ENCODE measurements at places on chromosomes 5 and 9.

DNA sequence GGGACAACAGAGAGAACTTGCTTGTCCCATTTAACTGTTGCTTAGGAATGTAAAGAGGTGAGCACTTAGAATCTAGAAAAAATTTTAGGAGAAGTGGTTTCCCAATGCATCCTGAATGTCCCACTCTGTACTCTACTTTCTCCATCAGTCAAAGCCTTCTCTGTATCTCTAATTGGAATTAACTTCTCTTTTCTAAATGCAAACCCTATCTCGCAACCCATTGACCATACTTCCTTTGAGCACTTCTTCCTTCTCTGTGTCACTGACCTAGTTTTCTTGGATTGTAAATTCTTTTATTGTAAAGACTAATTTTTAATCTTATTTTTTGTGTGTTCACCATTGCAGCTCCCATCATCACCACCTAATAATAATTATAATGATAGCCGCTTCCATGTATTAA, 33.3 kb downstream of the ADRB2 start:
- no peak for DNase-seq

DNA sequence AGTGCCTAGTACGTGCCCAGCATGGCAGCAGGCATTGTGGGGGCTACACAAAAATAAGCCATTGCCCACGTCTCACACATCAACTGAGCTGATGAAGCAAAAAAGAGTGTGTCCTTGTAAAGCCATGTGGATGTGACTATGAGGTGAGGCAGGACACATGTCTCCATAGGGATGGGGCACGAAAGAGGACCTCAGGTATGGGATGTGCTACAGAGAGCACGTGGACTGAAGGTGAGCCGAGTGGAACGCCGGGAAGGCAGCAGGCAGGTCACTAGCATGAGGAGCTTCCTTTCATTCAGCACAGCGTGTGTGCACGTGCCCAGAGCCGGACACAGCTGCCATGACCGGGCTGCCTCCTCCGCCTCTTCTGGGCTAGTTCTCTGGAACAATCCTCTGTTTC, 429.8 kb downstream of the SPOCK1 start:
- DNase-seq: no peak

- peak; percentile 74 for DNase-seq
Observed at GRCh38 chr5:133387091-133387490, 225.2 kb downstream of the FSTL4 start.

DNA sequence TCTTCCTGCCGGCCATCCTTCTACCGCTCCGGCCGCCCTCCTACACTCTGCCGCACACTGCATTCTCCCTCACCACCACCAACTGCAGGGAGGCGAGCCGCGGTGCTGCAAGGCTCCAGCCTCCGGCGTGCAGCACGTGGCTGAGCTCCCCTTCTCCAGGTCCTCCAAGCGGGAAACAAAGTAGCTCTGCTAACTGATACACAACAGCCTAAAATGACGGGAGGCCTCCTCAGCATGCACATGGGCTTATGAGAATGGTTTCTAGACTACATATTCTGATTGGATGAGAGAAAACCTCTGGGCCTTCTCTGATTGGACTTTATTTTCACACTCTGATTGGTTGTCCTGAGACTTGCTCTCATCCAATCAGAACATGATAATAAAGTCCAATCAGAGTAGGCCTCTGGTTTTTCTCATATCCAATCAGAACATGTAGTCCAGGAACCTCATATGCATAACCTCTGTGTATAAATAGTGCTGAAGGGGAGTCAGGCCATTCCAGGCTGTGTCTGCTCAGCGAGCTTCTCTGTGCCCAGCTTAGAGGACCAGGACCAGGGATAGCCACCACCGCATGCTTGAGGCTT, 27.0 kb upstream of the ZNF354B start:
- no peak for DNase-seq

GRCh38 chr9:69923972-69924371, 103.4 kb downstream of the CFAP95 start:
- no peak for DNase-seq

DNA sequence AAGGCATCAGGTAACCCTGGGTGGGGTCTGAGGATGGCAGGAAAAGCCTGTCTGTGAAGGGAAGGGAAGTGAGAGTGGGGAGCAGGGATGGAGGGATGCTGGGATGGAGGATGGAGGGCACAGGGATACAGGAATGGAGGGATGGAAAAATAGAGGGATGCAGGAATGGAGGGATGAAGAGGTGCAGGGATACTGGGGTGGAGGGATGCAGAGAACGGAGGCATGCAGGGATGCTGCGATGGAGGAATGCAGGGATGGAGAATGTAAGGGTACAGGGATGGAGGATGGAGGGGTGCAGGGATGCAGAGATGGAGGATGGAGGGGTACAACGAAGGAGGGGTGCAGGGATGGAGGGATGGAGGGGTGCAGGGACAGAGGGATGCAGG, 9.1 kb downstream of the PTGES2 start:
- no peak for DNase-seq

GRCh38 chr5:43338862-43339261, 25.6 kb upstream of the HMGCS1 start:
- DNase-seq: no peak

DNA sequence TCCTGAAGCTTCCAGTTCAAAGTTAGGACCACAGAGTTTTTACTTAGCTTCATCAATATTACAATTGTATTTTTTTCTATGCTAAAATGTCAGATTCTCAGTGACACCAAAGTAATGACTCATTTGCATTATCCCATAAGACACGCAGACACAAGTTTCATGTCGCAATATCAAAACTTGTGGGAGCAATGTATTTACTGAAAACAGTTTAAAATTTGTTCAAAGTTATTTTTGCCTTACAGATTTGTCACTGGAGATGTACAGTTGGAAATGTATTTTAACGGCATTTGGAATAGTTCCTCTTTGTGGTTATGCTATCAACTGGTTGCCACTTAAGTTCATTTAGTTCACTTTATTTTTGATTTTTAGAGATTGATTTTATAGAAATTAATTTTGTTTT, 36.2 kb upstream of the DAP start:
- no peak for DNase-seq

DNA sequence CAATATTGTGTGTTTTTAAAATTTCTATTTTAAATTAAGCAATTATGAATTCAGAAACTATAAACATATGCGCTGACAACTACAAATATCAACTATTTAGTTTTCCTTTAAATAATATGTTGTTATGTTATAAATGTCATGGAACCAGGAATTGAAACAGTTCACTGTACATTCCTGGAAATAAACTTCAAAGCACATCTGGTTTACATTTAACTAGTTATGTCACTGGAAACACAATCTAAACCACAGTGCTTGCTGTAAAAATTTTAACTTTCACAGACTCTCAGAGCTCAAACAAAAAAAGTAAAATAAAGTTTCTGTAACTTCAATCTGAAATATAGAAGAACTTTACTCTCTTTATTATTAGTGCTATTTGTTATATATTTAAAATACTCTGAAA, 179.2 kb downstream of the FBN2 start:
- no peak for DNase-seq

GRCh38 chr5:173699966-173700365, 83.5 kb upstream of the BOD1 start:
- DNase-seq: no peak

GRCh38 chr5:177116631-177117373, 16.8 kb upstream of the NSD1 start:
- no peak for DNase-seq

DNA sequence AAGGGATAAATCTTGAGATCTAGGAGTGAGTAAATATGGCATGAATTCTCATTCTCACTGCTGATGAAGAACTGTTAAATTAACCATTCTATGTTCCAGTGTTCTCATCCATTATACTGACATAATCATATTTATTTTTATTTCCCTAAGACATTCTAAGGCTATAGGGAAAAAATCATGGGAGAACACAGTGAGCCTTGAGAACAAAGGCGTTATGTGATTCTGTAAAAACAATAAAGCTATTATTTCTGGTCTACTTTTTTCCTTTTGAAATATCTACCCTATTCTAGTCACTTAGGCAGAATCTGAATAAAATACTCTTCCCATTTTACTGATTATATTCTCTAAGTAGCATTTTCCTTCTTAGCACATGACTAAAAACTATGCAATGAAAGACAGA, 155.7 kb upstream of the ADAMTS16 start:
- no peak for DNase-seq

DNA sequence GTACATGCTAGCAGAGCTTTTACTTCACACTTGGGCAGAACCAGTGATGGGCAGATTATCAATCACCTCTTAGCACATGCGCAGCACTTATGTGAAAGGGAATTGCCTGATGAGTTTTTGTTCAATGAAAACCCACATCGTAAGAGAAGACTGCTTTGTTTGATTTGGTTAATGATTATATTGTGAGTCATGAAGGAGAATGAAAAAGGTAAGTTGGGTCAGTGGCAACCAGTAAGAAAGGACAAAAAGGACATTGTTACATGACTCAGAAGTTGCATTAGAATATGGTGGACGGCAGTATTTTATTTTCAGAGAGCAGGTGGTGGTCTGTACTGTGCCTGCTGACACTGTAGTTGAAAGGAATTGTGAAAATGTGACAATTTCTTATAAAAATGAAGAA, 127.4 kb downstream of the AOPEP start:
- no peak for DNase-seq

DNA sequence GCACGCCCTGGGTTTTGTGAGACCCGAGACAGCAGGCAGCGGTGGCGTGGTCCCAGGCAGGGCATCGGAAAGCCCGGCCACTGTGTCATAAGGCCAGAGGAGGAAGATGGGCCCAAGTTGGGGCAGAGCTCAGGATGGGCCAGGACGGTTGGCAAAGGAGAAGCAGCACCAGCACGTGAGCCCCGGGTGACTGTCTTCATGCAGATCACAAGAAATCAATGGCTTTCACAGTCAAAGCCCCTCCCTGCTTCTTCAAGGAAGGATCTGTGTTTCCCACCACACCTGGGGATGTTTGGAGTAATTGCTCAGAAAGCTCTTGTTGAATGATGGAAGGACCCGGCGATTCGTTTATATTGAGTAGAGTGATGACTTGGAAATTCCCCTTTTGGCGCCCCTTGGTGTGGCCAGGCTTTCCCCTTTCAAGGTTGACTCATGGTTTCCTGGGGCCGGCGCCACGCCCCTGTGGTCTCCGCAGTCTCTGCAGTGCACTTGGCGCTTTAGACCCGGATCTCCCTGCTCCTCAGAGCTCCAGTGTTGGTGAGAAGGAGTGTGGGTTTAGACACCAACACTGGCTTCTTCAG, 52.1 kb downstream of the IL31RA start:
- no peak for DNase-seq

- no peak for DNase-seq
Observed at GRCh38 chr9:114488398-114489129, 16.7 kb downstream of the WHRN start.

DNA sequence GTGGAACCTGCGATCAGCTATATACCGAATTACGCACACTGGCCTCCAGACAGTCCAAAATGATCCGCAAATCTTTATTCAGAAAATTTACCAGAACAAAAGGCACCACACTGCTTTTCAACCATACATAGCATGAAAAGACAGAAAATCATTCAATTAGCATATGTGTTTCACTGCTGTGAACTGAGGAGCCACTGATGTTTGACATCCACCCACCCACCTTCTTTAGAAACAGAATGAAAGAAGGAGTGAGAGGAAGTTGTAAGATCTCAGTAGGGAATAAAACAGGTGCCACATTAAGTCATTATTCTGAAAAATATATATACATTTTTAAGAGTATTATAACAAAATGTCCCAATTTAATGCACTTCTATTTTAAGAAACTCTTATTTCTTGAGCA, 156.8 kb downstream of the NFIB start:
- no peak for DNase-seq

DNA sequence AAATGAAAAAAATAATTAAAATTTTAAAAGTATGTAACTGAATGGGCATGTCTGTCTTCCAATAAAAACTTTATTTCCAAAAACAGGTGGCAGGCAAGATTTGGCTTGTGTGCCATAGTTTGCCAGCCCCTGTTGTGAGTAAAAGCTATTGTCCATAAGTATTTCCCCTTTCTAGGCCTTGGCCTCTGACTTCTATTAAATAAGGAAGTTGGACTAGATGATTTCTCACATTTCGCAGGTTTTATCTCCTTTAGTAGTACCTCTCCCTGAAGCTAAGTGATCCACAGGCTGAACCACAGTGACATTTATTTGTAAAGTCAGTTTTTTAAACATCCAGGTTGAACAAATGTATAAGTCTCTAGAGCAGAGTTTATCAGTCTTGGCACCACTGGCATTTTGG, 41.3 kb downstream of the RECK start:
- no peak for DNase-seq

GRCh38 chr9:104028827-104029226, 65.3 kb upstream of the SMC2 start:
- no peak for DNase-seq

Measured in vagina (tissue), 2 donors.